ENCODE measurements at places on chromosomes 3 and 15.
A peak's percentile ranks its signal among the peaks of the same experiment; 100 is the strongest.

GRCh38 chr3:31469385-31469784, 63.3 kb upstream of the STT3B start:
- no peak for DNase-seq

DNA sequence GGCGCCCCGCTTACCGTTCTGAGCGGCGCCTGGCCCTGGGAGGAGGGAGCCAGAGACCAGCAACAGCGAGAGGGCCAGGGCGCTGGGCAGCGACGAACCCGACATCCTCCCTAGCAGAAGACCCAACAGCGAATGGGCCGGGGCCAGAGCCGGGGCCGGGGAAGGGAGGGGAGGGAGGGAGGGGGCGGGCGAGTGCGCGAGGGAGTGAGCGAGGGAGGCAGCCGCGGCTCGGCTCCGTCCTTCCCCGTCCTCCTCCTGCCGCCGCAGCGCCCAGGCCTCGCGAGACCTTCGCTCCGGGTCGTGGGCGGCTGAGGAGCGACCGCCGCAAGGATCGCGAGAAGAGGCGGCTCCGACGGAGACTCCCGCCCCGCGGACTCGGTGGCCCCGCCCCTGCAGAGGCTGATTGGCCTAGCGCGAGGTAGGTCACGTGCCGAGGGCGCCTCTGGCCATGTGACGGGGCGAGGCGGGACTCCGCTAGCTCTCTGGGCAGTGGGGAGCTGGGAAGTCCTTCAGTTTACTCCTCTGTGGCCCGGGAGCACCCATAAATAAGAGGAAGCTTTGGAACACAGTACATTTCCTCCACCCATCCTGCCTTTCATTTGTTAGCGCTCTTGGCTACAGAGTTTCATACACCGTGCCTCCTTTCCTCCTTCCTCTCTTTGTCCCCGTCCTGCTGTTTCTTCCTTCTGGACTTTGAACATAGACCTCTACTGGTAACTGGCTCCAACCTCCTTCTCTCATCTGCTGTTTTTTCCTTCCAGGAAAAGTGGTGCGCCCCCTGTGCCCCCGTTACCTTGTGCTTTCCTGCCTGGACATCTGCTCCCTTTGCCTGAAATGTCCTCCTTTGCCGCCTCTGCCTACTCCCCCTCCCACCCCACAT, at the start of gene NPTN:
Gene NPTN (minus strand): TSS at position 279 of the 880 bp plus-strand sequence. CDS start 174 bp downstream, at position 105.
- DNase-seq, result peak; percentile 76

DNA sequence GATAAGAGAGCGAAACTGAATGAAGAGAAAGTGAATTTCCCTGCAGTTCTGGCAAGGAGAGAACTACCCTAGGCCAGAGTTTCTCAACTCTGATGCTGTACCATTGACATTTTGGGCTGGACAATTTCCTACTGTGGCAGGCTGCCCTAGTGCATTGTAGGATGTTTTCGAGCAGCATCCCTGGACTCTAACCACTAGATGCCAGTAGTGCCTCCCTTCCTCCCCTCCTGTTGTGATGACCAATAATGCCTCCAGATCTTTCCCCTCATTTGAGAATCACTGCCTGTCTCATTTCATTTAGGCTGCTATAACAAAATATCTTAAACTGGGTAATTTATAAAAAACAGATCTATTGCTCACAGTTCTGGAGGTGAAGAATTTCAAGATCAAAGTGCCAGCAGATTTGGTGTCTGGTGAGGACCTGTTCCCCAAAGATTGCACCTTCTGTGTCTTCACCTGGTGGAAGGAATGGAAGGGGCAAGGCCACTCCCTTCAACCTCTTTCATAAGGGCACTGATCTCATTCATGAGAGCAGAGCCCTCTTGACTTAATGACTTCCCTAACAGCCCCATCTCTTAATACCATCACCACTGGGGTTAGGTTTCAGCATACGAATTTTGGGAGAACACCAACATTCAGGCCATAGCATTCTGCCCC, 188.9 kb upstream of the MEIS2 start:
- DNase-seq, result no peak

- DNase-seq, result no peak
These were observed 941 bp downstream of the ZBED2 start for GRCh38 chr3:111594205-111594604.

DNA sequence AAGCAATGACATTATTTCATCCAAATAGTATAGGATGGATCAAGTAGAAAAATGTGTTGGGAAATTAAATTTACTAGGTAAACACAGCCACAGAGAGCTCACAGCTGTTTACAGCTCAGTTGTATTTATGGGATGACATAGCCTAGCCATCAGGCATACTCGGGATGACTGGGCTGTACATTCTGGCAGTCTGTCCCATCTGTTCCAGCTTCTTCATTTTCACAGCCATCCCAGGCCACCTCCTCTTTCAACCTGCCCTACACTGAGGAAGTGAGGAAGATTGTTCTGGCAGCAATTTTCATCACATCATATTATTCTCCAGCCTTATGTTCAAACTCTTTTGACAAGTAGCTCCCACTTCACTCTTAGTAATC, 98.4 kb upstream of the PFN2 start:
- DNase-seq, result no peak

DNA sequence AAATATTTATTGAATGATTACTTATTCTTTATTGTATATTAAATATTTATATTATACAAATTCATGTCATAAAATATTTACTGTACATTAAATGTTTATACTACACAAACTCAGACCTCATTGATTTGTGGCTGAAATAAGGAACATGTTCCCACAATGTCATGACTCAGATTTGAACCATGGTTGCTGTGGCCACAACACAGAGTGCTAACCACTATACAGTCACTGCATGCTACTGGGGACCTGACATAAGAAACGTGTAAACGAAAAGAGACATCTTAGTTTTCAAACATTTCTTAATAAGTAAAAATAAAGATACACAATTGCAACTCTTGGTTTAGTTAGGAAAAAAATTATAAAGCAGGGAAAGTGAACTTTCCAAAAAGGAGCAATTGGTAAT, 99.1 kb upstream of the AGTR1 start:
- DNase-seq, result no peak

GRCh38 chr3:70889162-70890019, 577.0 kb upstream of the MDFIC2 start:
- DNase-seq, result no peak
